ENCODE measurements at places on chromosomes 7 and 10. TPM values are rescaled to one million over a fixed set of nuclear protein-coding genes. Genes with fewer than 3 reads are reported as not detected.

Gene NCF1
- not detected for total RNA-seq

Gene TMEM213
- not detected for total RNA-seq

DNA sequence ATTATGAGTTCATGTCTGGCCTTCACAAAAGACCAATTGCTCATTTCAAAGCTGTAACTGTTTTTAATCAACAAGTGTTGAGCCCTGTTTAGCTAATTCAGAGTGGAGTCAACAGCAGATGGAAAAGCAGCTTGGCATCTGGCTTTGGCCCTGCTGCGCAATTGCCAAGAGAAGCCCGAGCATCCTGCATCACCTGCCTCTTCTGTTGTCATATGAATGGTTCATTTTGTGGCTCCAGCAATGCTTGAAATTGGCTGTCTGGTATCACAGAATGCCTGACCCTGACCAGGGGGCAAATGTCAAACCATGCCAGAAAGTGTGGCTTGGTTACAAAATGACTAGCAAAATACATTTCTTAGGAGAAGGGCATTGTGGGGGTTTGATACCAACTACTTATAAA, 296.5 kb upstream of the PHF14 start:
- no peak for DNase-seq

- peak; percentile 40 for DNase-seq
These were observed at the start of gene URGCP for GRCh38 chr7:43906331-43907010. Gene URGCP, minus strand, starts transcription at chr7:43906596. Its CDS starts 21 bp downstream, at chr7:43906575.

Gene ZNF862
- total RNA-seq: 17.4 TPM

DNA sequence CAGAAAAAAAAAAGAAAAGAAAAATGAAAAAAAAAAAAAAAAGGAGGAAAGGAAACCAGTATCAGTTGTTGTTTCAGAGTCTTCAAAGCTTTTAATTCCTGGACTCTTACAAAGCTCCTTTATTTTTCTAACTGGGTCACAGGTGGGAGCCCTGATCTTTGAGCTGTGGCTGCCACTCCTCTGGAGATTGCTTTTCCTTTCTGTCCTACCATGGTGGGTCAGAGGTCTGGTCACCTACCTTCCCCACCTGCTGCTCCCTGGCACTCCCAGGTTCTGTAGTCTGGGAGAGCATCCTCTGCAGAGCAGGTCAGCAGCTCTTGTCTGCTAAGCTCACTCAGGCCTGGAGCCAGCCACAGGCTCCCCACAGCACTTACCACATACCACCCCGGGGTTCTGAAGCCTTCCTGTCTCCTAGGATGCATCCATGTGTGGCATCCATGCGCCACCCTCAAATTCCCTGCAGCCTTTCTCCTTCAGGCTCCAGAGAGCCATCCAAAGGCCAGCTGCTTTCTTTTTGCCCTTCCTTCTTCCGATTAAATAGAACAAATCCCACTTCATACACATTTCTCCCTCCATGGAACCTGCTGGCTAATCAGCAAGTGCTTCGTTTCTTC, 73.2 kb upstream of the TPK1 start:
- DNase-seq: no peak

Gene SKIDA1
- 0.56 TPM for total RNA-seq

- DNase-seq: peak; percentile 34
These were observed 10.1 kb downstream of the THNSL1 start for GRCh38 chr10:25026463-25026862.

Gene PLXDC2
- total RNA-seq: 10.6 TPM

Gene GOLGA7B
- total RNA-seq: not detected

GRCh38 chr7:37424995-37425394, 23.7 kb downstream of the ELMO1 start:
- DNase-seq: no peak

Gene GPR26
- total RNA-seq: not detected

Gene TUBAL3
- 0.22 TPM for total RNA-seq

DNA sequence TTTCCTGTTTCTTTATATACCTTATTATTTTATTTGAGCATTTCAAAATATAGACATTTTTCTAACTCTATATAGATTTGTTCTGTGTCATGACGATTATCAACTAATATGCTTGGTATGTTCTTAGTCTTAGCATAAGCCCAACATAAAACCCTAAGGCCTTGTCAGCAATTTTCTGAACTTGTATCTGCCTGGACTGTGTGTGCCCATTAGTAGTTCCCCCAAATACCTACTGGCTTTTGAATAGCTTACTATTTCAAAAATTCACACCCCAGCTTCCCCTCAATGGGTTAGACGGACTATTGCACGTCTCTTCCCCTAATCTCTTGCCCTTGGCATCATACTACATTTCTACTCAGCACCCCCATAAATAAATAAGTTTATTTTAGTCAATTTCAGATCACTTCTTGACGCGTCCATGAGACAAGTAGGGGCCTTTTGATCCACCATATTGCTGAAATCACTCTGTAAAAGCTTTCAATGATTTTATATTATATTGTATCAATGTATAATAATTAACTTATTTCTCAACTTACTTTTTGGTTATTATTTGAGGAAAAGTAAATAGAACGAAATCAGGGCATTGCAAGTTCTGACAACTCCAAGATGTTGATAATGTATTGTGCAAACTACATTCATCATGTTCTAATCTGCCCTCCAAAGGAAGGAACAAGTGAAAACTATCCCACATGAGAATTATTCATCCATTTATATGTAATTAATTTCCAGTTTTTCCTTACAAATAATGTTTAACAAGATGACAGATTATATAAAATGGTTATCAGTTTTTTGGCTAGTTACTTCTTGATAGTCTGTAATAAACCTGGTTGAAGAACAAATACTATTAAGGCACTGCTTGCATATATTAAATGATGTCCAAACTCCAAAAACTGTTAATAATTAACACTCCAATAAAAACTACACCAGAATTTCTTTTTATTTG, 1.1 kb upstream of the AKR1C3 start:
- no peak for DNase-seq

GRCh38 chr7:27251136-27251651, 8.6 kb downstream of the EVX1 start:
- DNase-seq: no peak

GRCh38 chr7:55260171-55260570, 105.0 kb upstream of the LANCL2 start:
- DNase-seq: no peak

- no peak for DNase-seq
These were observed 69.7 kb upstream of the CAMK2B start for GRCh38 chr7:44395067-44395466.

Gene SHH
- not detected for total RNA-seq

DNA sequence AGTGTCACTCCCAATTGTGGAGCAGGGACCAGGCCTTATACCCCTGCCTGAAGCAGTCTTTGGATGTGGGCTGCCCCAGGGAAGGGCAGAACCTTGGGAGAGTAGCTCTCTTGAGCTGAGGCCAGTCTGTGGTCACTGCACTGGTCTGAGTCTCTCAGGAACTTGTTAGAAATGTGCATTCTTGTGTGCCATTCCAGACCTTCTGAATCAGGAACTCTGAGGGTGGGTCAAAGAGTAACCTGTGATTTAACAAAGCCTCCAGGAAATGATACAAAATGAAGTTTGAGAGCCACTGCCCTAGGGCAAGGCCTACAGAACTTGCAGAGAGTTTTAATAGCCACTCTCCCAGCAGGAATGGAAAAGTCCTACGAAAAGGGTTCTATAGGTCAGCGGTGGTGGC, 68.1 kb downstream of the LYZL1 start:
- no peak for DNase-seq

Gene GJD4
- not detected for total RNA-seq

DNA sequence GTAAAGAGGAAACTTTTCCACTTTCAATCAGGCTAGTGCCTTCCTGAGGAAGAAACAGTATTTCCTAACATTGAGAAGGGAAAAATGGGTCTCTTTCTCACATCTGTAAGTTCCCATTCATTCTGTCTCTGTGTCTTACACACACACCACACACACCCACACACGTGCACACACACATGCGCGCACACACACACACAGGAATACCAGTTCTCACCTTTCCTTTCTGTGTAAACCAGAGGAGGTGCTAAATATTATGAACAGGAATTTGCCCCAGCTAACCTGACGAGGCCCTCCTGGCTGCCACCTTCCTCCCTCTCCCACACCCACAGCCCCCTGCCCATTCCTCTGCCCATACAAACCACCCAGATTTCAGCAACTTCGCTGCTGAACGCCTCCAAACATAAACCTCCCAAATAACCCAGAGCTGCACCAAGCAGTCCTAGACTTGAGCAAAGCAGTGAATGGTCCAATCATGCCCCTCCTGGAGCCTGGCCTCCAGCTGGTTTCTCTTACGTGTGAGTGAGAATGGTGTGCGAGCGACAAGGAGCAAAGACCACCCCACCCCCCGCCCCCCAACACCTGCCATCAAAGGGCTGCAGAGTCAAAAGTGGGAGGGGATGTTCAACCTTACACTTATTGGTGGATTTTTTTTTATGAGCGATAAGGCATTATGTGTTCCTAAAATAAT, 190.5 kb downstream of the HECW1 start:
- DNase-seq: no peak

GRCh38 chr10:112532189-112532588, 85.2 kb downstream of the VTI1A start:
- no peak for DNase-seq

GRCh38 chr10:13834581-13835286, 248.0 kb downstream of the PRPF18 start:
- no peak for DNase-seq

Gene ADAM22
- not detected for total RNA-seq

DNA sequence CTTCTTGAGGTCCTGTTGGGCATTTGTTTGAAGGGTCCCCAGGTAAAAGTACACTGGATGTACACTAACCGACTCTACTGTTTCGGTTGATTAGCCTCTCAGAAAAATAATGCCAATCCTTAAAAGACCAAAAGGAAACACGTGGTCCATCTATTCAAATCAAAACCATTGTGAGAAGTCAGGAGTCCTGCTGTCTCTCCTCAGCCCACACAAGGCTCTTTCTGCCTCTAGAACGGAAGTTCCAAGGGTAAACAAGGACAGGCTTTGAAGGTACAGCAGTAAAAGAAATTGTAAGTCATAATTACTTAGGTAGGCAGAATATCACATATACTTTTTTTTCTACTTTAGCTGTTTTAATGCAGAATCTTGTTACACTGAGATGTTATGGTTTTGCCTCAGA, 71.7 kb upstream of the TPK1 start:
- DNase-seq: no peak

Data from MCF 10A (cell line).